ENCODE measurements at places on chromosomes 6 and 20. TPM values are rescaled to one million over a fixed set of nuclear protein-coding genes. Genes with fewer than 3 reads are reported as not detected.

YWHAB gene
- total RNA-seq, result 192 TPM

FOXQ1 gene
- 4.8 TPM for total RNA-seq

FHL5 gene
- total RNA-seq, result not detected

NKAIN2 gene
- not detected for total RNA-seq

ARFGAP1 gene
- 79.4 TPM for total RNA-seq

KIFC1 gene
- 49.0 TPM for total RNA-seq

DACT2 gene
- 0.15 TPM for total RNA-seq

TCP11 gene
- not detected for total RNA-seq

BPIFB1 gene
- not detected for total RNA-seq

EYA2 gene
- 2.6 TPM for total RNA-seq

NMBR gene
- total RNA-seq, result not detected

TFAP2A gene
- 15.9 TPM for total RNA-seq

KHDC1 gene
- 4.1 TPM for total RNA-seq

ABHD12 gene
- 107 TPM for total RNA-seq

TMEM151B gene
- 0.13 TPM for total RNA-seq

KIF25 gene
- total RNA-seq, result not detected

HSPA12B gene
- 0.59 TPM for total RNA-seq

BCAS4 gene
- total RNA-seq, result 24.8 TPM

SIRPB2 gene
- total RNA-seq, result not detected

APOM gene
- 3.5 TPM for total RNA-seq

C6orf52 gene
- total RNA-seq, result 2.6 TPM

RPP40 gene
- total RNA-seq, result 23.7 TPM

NELFE gene
- 75.5 TPM for total RNA-seq

SEMG1 gene
- total RNA-seq, result not detected

PLCG1 gene
- 46.0 TPM for total RNA-seq

SLC25A27 gene
- 0.98 TPM for total RNA-seq

ARMH2 gene
- not detected for total RNA-seq

PSMF1 gene
- 198 TPM for total RNA-seq

COMMD7 gene
- 59.3 TPM for total RNA-seq

CSNK2A1 gene
- 163 TPM for total RNA-seq

HLA-DMB gene
- 2.0 TPM for total RNA-seq

CD109 gene
- 25.3 TPM for total RNA-seq

MYH7B gene
- total RNA-seq, result not detected

ARFGEF3 gene
- 0.57 TPM for total RNA-seq

NKAPL gene
- total RNA-seq, result not detected

ADGRF5 gene
- not detected for total RNA-seq

PTPRT gene
- total RNA-seq, result not detected

RIMS4 gene
- 1.3 TPM for total RNA-seq

HLA-DOB gene
- total RNA-seq, result 0.23 TPM

SOX4 gene
- total RNA-seq, result 10.4 TPM

OOEP gene
- total RNA-seq, result not detected

RIN2 gene
- 27.9 TPM for total RNA-seq

DTNBP1 gene
- 11.2 TPM for total RNA-seq

Data from A549 treated with ZK216348 at 1 μM for 4 hours (cell line).